ENCODE measurements at places on chromosomes 3 and 15.

DNA sequence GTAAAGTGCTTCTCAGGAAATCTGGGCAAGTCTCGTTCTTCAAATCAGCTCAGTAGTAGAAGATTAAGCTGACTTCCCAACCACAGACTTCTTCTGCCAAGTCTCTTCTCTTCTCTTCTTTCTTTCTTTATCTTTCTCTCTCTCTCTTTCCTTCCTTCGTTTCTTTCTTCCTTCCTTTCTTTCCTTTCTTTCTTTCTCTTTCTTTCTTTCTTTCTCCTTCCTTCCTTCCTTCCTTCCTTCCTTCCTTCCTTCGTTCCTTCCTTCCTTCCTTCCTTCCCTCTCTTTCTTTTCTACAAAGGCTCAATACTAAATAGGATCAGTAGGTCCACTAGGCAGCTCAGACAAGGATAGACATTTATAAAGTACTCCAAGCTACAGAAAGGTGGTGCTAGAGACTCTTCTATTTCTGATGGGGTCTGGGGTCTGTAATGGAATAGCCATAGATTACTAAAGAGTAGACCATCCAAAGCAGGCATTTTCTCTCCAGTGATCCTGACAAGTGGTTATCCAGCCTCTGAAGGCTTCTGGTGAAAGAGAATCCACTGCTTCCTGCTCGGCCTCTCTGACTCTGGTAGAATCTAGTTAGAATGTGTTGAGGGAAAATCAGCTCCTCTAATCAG is 100.8 kb downstream of the TPRG1 start:
- peak; percentile 27 for DNase-seq

DNA sequence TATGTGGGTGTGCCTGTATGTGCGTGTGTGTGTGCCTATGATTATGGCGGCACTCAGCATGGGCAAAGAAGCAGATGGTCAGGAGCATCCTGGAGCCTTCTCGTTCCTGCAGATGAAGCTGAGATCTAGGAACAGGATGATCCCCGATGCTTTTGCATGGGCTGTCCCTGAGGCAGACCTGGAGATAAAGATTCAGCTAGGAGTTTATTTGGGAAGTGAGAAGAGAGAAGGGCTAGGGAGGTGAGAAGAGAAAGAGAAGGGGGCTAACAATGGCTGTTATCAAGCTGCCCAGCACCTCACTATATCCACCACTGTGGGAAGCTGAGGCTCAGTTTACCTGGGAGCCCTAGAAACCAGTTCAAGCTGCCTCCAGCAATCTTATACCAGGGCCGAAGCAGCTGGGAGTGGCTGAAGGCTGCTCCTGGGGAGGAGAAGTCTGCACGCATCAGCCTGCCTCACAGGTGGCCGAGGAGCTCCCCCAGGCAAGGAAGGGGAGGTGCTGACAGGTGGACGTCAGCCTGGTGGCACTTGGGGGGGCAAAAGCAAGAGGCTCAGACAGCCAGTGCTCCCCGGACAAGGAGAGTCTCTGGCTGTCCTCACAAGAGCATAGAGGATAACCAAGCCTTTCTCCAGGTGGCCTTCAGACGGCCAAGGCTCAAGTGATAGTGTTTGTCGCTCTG is 94.0 kb upstream of the IQSEC1 start:
- no peak for DNase-seq

DNA sequence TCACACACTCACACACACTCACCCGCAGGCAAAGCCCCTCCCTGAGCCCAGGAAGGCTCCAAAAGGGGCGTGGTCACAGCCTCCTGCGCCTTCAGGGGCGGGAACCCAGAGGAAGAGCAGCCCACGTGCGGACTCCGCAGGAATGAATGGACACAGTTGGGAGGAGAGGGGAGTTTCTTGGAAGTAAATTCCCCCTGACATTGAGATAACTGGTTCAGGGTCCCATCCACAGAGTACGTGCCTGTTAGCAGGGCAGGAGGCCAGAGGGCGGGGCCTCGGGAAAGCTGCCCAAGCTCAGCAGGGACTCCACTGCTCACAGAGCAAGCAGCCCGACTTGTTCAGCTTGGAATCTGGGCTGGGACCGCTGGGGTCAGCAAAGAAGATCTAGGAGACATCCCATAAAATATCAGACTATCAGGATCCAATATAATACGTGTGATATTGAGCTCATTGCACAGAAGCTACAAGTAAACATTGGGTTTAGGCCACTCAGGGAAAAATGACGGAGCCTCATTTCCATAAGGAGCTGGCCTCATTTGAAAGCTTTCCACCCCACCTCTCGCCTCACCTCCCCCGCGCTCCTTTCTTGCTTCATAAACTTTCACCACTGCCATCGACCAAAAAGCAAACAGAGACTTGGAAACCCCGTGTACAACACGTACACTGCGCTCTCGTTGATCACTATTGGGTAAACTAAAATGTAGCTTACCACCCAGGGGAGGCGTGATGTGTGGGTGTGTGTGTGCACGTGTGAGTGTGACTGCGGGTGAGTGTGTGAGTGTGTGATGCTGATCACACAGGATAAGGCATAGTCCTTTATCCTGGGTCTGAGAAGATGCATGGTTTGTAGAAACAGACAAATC is 36.0 kb downstream of the TM2D3 start:
- DNase-seq: peak; percentile 87

DNA sequence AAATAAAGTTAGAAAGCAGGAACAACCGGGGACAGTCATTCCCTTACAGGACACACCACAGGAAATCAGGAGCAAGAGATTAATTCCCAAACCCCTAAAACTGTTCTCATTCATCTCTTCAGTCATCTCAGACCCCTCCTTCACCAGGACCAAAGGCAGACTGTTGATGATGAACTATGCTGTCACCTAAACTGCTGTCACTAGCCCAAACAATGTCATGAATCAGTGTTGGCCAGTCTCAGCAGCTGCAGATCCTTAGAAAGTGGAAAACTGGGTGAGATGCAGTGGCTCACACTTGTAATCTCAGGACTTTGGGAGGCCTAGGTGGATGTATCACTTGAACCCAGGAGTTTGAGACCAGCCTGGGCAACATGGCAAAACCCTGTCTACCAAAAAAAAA is 909.6 kb downstream of the ROBO1 start:
- no peak for DNase-seq

DNA sequence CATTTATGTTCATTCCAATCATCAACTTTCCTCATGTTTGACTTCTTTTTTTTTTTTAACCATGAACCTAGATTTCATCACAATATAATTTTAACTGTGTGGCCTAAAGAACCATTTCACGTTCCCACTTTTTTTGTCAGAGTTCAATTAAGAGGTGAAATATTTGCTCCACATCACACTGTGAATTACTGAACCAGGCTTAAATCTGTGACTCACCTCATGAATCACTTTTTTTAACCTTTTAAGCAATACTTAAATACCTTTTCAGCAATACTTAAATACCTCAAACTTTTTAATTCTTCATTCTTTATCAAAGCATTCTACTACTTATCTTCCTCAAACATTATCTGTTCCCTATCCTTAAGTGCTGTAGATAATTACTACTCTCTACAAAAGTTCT is 137.6 kb downstream of the SI start:
- no peak for DNase-seq

All from lung (tissue), 17 donors.